GM12892 (cell line): ENCODE measurements at places on chromosomes 3 and 15.
A peak's percentile ranks its signal among the peaks of the same experiment; 100 is the strongest.

- no peak for DNase-seq
These were observed 7.5 kb downstream of the TAFA4 start for GRCh38 chr3:68924897-68925296.

- DNase-seq: peak; percentile 56
These were observed 577 bp downstream of the ZNF148 start for GRCh38 chr3:125374501-125374995.

GRCh38 chr3:17901893-17902292 lies 159.5 kb upstream of the TBC1D5 start:
- no peak for DNase-seq

DNA sequence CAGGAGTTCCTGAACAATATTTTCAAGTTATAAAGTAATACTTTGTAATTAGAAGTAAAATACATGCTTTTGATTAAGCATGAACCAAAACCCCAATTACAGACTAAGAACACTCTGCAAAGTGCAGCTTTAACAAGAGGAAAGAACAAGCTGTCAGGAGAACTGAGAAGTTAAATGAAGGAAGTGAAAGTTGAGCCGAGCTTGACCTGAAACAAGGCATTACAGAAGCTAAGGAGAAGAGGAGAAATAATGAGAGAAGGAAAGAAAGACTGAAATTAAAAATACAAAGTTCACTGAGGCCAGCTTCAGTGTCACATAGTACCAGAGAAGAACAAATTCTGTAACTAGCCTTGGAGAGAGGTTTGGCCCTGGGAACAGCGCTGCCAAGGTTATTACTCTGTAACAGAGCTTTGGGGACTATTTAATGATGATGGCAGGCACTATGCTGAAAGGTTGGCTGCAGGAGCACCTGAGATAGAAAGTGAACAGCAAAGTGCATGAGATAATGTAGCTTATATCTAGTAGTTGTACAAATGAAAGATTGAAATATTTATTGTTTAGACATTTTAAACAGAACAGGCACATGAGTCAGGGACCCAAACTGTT lies 241.9 kb upstream of the PEX5L start:
- DNase-seq: no peak

GRCh38 chr15:69713726-69714559 lies 261.3 kb downstream of the RPLP1 start:
- peak; percentile 41 for DNase-seq
